ENCODE measurements at places on chromosomes 7 and 10.

DNA sequence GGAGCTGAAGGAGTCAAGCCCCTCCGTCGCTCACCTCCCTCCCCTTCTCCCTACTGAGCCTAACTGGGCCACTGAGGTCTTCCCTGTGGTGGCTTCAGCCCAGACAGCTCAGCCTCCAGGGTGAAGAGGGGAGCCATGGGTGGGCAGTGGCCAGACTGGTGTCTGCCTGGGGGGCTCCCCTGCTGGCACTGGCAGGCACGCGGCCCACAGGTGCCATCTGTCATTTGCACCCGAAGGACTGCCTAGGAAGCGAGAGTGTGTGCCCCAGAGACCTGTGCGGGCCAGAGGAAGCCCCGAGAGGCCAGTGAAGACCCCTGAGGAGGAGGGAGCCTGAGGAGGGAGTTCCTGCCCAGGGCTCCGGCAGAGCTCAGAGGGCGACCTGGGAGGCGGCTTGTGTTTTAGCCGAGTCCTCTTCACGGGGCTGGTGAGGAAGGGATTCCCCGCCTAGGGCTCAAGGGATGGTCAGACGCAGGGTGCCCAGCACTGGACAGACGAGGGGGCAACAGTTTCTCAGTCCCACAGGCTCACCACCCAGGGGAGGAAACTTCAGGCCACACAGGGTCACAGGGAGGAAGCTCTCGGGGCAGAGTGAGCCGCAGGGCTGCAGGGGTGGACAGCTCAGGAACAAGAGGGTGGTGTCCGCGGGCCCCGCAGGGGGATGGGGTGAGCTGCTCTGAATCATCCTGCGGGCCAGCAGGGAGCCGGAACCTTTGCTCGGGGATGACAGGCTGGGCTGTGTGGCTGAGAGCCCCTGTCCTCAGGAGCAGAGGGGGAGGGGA lies 76.2 kb upstream of the PPP2R2D start:
- DNase-seq = no peak

DNA sequence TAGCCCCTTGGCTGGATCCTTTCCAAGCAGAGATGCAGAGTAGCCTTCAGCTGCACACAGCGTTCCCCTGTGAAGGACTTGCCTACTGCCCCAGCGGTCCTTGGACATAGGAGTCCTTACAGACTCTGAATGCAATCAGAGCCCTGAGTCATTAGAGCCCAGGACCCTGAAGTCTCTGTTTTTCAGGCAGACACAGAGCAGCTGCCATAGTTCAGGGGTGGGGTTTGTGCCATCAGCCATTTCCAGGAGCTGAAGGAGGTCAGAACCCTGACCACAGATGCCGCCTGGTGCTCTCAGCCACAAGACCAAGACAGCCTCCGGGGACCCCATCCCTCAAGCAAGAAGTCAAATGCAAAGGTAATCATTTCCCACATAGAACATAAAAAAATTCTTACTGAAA lies 32.8 kb upstream of the WDFY4 start:
- DNase-seq = no peak

DNA sequence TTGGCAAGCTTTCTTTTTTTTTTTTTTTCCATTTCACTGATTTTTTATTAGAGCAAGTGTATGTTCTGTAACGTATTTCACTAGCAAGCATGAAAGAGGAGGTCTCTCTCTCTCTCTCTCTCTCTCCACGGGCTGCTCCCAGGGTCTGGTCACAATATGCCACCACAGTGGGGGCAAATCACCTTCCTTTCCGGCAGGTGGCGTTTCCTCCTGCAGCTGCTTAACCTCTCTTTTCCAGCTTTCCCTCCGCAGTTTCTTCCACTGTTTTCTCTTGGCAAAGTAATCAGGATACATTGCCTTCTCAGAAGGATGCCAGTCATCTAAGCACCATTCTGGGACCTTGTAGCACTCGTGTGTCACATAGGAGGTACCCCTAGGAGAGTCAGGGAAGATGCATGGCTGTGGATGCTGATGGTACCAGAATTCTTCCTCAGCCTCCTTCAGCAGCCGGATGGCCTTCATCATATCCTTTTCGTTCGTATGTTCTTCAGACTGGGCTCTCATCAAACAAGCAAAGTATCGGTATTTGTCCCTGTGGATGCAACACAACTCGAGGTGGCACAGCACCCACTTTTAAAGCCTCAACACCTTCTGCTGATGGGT lies 197.3 kb upstream of the PODXL start:
- no peak for DNase-seq

DNA sequence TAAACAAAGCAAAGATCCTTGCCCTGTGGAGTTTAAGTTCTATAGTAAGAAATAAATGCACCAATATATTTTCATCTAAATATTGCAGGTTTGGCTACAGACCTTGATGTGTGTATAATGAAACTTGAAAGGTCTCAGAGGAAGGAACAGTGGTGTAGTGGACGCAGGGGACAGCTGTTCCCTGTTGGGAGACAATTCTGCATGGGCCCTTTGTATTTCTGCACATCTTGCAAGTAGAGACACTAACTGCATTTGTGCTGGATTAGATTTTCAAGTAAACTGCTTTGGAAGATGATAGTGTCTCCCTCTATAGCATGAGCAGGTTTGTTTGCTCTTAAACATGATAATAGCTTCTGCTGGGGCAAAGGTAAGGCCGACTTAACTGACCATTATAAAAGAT lies 57.5 kb upstream of the FAM133B start:
- no peak for DNase-seq

DNA sequence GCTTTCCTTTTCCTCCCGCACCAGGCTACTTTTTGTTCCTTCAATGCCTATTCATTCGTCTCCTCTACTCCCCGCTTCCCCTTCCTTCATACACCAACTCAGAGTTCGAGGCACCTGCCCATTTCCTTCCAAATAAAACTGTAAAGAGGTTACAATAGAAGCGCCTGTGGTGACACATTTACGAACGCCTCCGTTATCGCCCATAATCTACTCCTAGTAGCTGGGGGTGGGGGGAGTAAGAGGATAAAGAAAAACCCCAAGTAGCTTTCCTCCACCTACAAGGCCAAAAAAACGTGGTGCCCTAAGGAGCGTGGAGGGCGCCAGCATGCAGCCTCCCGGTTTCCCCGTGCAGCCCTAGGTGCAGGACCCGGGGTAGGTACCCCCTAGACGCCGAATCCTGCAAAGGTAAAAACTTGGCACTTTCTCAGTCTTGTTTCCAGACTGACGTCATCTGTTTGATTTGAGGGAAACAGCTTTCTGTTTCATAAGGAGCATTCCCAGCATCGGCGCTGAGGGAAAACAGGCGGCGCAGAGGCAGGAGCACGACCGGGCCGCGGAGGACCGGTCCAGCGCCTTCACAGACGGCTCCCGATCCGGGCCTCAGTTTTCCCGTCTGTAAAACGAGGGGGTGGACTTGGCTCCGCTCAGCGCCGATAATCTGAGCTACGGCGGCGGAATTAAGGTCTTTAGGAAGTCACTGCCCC lies 922 bp downstream of the PPA1 start:
- DNase-seq = peak; percentile 40

DNA sequence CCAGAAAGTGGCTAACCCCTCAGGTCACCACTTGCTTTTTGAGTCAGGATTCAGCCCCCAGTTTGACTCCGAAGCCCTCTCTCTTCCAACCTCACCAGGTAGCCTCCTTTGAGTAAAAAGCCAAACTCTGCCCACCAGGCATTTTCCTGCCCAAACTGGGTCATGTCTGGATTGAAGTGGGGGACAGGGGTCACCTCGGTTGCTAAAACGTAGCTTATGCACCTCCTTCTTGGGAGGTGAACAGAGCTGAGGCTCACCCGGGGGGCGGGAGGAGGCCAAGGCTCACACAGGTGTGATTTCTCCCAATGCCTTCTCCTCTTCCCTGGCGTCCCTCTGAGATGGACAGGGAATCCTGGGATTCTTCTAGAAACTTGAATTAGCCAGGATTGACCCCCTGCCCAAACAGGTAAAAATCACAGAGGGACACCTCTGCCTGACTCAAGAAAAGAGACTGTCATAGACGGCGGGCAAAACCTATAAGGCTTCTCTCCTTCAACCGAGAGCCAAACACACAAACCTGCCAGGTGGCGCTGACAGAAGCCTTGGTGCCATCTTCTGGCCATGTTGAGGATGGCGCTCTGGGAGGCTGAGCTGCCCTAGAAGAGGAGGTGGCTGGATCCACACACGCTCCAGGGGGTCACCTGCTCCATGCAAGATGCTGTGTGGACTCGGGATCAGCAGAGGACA lies 51.6 kb downstream of the PRLHR start:
- no peak for DNase-seq

DNA sequence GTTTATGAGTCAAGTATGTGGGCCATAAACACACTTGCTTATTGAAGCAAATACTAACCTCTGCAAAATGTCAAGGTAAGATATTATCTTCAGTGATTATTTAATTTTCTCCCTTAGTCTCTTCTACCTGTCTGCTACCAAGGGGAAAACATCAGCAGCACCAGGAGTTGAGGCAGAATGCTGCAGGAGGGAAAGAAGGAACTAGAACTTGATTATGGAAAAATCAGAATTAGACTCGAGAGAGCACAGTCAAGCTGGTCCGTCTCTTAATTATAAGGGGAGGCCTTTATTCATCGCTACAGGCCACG lies 4.9 kb upstream of the ZFYVE27 start:
- no peak for DNase-seq

GRCh38 chr7:107463139-107464078 lies 6.4 kb upstream of the GPR22 start:
- DNase-seq = peak; percentile 63

DNA sequence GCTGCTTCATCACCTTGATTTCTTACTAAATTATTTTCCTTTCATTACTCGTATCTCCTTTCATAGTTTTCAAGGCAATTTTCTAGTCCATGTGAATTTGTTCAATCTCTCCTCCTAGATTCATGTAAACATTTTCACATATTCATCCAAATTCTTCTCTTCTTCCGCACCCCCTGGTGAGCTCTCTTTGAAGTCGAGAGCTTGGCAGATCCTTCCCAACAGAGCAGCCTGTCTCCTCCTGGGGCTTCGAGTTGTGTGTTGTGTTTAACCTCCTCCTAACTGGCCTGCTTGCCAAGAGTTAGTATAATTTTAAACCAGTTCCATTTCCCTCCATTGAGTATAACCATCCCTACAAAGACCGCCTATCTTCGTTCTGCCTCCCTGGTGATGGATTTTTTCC lies 272.4 kb upstream of the CELF2 start:
- DNase-seq = no peak

DNA sequence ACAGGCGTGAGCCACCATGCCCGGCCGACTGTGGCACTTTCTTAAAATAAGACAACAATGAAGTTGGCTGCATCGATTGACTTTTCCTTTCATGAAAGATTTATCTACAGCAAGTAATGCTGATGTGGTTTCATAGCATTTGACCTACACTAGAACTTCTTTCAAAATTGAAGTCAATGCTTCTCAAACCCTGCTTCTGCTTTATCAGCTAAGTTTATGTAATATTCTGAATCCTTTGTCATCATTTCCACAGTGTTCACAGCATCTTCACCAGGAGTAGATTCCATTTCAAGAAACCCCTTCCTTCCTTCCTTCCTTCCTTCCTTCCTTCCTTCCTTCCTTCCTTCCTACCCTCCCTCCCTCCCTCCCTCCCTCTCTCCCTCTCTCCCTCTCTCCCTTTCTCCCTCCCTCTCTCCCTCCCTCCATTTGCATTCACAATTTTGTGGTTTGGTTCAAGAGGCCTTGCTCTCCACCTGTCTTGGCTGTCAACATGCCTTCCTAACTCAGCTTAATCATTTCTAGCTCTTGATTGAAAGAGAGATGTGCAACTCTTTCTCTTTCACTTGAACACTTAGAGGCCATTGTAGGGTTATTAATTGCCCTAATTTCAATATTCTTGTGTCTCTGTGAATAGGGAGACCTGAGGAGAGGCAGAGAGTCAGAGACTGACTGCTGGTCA lies 52.1 kb downstream of the HDAC9 start:
- no peak for DNase-seq

DNA sequence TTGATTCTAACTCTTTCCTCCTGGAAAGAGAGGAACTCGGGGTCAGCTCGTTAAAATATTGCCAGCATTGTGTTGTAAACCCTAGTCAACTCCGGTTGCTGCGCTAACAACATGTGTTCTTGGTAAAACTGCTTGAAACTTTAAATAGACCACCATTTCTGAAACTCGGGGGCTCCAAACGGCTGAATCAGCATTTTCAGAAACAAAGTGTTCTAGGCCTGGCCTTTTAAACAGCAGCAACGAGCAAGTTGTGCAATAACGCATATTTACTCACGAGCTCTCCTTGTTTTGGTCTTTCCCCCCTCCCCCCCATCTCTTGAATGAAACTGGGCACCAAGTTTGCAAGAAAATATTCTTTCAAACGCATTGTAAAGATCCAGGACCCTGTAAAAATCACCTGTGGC lies 9.2 kb upstream of the GRB10 start:
- DNase-seq = no peak

DNA sequence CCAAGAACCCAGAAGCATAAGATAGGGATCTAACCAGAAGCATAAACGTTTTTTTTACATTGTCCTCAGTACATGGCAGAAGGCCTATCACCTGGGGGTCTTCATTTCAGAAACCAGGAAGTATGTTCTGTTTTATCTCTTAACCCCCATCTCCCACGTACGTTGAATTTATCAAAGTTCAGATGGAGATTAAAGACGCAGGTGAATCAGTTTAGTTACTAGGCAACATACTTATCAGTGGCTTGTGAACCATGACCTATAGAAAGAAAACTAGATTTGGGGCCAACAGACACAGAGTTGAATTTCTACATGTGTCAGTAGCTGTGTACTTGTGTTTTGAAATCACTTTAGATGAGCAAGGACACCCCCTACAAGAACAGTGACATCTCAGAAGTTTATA lies 122.7 kb downstream of the GPR158 start:
- DNase-seq = no peak

DNA sequence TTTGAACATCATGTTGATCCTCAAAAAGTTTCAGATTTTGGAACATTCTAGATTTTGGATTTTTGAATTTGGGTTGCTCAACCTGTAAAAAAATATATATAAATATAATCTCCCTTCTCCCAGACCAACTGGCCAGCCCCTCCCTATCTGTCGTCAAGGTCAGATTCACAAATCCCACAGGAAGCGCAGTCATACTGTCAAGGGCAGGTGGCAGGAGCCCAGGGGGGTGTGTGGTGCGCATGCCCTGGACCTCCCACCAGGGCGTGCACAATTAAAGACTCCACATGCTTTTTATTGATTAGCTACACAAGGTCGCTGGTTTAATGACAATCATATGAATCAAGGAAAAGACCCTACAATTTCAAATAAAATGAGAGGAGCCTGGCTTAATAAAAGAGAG lies 77.0 kb upstream of the EEPD1 start:
- DNase-seq = no peak

DNA sequence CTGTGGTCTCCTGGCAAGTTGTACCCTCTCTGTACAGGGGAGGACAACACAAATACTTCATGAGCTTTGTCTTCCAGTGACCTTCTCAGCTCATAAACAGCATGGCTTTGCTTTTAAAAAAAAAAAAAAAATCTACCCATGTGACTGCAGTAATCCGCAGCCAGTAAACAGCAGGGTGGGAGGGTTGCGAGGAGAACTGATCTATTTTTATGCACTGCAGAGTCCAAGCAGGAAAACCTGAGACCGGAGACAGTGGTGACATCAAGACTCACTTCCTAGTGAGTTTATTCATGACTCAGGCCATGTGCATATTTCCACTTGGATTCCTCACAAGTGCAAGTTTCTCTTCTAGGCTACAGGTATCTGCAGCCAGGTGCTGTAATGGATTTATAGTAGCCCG lies 127.9 kb downstream of the NRF1 start:
- no peak for DNase-seq

GRCh38 chr10:116848032-116848943 lies 1.0 kb upstream of the ENO4 start:
- DNase-seq = no peak
